ENCODE measurements at places on chromosomes 1 and 21.

DNA sequence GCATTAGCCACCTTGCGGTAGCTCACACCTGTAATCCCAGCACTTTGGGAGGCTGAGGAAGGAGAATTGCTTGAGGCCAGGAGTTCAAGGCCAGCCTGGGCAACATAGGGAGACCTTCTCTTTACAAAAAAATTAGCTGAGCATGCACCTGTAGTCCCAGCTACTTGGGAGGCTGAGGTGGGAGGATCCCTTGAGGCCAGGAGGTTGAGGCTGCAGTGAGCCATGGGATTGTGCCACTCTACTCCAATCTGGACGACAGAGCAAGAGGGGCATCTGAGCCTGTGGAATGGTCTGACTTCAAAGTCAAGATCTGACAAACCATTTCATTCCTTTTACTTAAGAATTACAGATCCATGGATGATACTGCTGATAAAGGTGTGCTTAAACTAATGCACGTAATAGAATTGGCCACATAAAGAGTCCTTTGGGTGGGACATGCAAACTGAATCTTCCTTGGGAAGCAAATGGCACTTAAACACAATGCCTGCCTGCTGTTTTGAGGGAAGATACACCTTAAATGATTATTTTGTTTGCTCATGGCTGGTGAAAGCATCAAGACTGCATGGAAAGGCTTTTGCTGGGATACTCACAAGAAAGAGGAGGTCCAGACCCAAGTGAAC is 2.5 kb upstream of the TMEM201 start:
- DNase-seq = no peak

- DNase-seq = no peak
These were observed 288.5 kb upstream of the RUNX1 start for GRCh38 chr21:35337573-35337972.

DNA sequence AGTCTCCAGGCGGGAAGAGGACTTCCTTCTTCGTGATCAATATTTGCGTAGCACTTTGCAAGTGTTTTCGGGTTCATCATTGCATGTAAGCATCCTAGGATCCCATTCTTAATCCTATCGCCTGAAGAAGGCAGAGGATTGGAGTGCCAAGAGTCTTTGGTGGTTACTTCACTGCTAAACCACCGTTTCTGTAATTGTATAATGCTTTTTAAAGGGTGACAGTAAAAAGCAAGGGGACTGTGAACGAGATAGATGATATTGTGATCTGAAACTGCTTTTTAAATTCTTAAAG is 345 bp upstream of the ALDH9A1 start:
- DNase-seq = no peak

DNA sequence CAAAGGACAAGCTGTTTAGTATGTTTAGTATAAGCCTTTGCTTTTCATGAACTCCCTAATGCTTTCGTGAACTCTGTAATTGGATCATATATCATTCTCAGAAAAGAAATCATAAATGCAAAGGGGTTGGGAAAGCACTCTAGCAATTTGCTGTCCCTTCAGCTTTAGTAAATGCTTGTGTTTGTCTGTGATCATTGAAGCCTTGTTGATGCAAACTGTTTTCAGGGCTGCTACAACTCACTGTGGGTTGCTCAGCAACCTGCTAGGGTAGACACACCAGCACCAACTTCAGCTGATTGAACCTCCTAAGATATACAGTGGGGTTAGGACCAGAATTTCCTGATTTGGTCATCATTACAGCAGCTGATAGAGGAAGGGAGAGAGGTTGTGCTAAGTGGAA is 95.0 kb downstream of the SGIP1 start:
- no peak for DNase-seq

DNA sequence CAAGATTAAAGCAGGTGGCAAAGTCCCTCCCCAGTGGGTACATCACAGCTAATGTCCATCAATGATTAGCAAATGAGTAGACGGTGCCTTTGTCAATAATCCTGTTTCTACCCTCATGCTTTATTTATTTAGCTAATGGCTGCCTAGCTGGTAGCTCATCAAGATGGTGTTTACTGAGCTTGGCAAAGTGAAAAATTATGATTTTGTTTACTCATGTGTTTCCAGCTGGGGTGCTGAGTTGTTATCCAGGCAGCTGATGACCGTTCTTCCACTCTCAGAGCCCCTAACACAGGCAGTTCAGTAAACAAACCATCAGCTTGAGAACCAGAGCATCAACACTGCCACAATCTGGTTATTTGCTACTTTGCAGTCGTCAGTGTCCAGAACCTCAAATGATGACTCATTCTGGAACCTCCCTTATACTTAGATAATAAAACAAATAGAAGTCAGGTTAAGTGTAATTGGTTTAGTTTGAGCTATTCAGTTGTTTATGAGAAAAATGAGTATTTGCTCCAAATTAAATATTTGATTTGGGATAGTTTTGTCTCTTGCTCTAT is 163.9 kb downstream of the ST6GALNAC5 start:
- DNase-seq = no peak

DNA sequence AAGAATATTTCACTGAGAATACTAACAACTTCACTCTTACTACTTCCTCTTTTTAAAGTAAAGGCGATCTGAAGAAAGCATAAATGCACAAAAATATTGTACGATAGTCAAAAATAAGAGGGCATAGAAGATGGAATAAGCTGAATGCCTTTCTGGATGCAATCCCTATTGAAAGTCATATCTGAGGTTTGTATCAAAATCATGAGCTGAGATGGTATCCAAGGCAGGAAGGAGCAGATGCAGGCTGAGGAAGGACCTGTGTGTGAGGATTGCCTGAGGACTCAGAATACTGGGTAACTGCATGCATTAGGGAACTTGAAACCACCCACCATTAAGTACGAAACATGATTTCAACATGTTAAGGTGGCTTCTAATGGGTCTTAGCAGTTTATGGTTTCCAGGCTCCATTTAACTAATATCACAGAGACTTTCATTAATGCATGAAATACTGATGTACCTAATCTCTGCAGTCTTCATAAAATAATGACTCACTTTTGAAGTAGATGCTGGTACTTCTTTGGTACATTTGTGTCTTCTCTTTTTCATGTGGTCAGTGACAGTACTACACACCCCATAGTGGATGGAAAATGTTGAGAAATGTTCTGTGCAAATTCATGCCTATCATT is 29.6 kb upstream of the RGS1 start:
- DNase-seq = no peak

DNA sequence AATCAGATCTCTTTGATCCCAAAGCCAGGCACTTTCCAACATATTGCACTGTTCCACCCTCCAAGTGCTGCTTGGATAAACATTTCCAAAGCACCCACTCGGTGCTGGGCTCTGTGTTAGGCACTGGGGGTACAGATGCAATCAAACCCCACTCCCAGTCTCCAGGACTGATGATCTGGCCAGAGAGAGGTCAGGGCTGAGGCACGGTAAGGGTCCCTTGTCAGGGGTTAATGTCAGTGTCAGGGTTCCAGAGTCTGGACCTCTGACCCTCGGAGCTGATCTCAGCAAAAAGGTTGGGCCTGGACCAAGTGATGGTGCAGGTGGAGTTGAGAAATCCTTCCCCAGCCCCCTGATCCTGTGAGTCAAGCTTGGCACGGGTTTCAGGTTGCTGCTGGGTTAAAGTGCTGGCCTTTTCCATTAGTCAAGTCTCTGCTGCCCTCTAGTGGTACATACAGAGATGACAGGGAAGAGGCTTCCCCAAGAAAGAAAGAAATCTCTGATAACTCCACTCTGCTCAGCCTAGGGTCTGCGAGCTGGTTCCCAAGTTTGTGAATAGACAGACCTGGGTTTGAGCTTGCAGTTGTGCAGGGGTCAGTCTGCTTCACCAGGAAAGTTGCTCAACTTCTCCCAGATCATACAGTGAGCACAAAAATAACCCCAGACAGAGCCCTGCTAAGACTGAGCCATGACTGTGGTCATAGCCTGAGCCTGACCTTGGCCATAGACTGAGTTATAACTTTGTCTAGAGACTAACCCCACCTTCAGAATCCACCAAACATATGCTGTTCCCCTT is 74.6 kb downstream of the DMRTA2 start:
- no peak for DNase-seq

DNA sequence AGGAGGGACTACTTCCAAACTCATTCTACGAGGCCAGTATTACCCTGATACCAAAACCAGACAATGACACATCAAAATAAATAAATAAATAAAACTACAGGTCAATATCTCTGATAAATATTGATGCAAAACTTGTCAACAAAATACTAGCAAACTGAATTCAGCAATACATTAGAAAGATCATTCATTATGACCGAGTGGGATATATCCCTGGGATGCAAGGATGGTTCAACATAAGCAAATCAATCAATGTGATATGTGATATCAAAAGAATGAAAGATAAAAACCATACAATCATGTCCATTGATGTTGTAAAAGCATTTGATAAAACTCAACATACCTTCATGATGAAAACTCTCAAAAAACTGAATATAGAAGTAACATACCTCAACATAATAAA is 36.7 kb downstream of the NME7 start:
- DNase-seq = no peak

GRCh38 chr1:234882898-234883297 is 245.7 kb downstream of the TOMM20 start:
- no peak for DNase-seq

DNA sequence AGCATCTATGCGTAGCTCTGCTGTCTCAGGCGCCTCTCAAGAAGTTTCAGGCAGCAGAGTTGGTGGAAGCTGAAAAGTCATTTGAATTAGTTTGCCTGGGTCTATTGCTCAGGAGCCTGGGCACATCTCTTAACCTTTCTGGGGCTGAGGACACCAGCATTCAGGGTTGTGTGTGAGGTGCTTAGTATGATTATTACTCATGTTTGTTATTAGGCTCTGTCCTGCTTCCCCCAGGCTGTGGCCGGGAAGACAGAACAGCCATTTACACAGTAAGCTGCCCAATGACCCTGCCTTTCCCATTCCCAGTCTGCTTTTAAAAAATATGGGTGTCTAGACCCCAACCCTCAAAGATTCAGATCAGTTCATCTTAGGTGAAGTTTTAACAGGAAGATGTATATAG is 53.9 kb upstream of the CACNA1E start:
- DNase-seq = no peak

DNA sequence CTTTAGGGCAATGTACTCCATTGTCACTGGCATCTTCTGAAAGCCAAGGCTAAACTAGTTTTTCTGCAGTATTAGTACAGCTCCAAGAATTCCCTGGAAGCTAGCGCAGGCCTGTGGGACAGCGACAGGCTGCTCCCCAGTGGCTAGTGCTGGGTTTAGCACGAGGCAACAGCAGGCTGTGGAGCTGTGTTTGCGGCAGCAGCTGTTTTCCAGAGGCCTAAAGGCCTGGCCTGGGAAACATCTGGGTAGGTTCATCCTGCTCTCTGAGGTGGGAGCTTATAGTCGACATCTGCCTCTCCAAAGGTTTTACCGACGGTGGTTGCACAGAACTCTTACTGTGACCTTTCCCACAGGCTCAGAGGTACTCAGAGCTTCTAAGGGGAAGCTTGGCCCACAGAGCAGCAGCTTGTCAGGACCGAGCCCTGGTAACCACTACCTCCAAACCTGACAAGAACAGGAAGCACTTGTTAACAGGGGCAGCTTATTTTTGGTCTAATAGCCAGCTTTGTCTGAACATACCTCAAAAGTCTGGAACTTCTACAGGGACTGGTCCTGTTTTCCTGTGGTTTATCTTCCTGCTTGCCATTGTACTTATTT is 17.2 kb downstream of the CC2D1B start:
- DNase-seq = no peak

DNA sequence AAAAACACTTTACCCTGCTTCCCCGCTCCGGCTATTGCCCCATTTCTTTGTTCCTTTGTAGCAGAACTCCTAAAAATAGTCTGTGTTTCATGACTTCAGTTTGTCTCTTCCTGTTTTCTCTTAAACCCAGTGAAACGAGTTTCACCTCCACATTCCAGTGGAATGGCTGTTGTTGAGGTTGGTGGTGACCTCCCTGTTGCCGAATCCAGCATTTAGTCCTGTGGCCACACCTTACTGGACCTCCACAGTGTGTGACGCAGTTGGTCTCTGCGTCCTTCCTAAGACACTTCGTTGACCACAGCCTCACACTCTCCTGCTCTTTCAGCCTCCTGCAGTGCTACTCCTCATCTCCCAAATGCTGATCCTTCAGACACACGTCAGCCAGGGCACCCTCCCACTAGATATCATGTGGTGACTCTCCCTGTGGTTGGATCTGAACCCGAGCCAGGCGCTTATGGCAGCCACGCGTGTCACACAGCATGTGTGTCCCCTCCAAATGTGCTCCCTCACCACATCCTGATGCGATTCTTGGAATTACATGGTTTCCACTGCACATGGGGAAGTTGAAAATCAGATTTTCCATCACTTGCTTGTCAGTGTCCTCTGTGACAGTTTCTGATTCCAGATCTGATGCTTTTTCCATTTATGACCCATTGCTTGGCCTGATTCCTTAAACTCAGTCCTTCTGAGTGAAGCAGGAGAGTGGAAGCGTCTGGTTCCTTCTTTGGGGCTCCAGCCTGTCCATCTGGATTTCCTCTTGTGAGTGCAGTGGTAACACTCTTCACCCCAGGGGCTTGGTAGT is 99.1 kb upstream of the ARTN start:
- DNase-seq = no peak

GRCh38 chr1:96579636-96580035 is 141.9 kb upstream of the PTBP2 start:
- no peak for DNase-seq

DNA sequence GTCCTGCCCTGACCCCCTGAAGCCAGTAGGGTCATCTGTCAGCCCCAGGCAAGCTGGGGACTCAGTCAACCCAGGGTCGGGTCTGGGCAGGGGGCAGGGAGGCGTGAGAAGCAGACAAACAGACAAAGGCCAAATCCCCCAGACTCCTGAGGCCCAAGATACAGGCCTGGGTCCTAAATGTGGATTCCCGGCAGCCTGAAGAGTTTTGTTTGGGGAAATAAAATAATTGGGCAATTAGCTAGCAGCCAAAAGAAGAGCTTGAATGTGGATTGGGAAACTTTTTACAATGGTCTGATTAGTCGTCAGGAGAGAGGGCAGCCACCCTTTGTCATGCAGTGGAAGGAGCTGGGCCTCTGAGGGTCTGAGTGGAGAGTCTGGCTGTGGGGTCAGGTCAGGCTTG is 4.5 kb upstream of the LEFTY2 start:
- DNase-seq = no peak

- peak; percentile 33 for DNase-seq
These were observed 50.2 kb upstream of the TSHB start for GRCh38 chr1:114979278-114979891.

GRCh38 chr1:70401974-70402373 is 9.1 kb upstream of the CTH start:
- no peak for DNase-seq

- DNase-seq = no peak
These were observed 109.0 kb downstream of the HIVEP3 start for GRCh38 chr1:41809692-41810091.

GRCh38 chr1:213953806-213954205 is 34.0 kb upstream of the PROX1 start:
- no peak for DNase-seq

- DNase-seq = no peak
These were observed 1.2 kb upstream of the CPT2 start for GRCh38 chr1:53195246-53196016.

- no peak for DNase-seq
These were observed 744 bp upstream of the WDR26 start for GRCh38 chr1:224435318-224435763.

DNA sequence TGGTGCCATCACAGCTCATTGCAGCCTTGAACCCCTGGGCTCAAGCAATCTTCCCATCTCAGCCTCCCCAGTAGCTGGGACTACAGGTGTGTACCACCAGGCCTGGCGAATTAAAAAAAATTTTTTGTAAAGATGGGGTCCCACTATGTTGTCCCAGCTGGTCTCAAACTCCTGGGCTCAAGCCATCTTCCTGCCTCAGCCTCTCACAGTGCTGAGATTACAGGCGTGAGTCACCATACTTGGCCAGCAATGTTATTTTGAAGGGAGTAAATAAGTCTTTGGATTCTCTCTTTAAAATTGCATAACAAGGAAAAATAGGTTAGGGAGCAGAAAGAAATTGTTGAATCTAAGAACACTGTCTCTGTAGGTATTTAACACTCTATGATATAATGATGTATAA is 111.3 kb downstream of the RPS6KC1 start:
- DNase-seq = no peak

All from stimulated activated CD4-positive, alpha-beta T cell treated with anti-CD3 and anti-CD28 coated beads, Interleukin-15, amount 100 ng/mL, for 1 hour (primary cell).